ENCODE measurements at places on chromosomes 13 and 19.

DNA sequence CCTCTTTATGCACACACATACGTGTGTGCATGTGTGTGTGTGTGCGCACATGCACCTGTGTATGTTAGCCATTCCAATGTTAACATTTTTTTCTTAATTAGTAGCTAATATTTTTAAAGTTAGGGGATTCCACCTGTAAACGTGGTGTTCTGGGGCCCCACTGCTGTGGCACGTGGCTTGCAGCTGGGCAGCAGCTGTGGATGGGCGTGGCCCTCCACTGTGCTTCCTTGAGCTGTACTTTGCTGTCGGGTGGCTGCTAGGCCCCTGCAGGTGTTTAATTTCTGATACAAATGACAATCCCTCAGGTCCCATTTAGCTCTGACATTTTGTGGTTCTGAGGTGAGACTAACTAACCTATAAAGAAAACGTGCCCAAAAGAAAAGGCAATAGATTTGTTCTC, 58.9 kb upstream of the GJB6 start:
- no peak for DNase-seq

DNA sequence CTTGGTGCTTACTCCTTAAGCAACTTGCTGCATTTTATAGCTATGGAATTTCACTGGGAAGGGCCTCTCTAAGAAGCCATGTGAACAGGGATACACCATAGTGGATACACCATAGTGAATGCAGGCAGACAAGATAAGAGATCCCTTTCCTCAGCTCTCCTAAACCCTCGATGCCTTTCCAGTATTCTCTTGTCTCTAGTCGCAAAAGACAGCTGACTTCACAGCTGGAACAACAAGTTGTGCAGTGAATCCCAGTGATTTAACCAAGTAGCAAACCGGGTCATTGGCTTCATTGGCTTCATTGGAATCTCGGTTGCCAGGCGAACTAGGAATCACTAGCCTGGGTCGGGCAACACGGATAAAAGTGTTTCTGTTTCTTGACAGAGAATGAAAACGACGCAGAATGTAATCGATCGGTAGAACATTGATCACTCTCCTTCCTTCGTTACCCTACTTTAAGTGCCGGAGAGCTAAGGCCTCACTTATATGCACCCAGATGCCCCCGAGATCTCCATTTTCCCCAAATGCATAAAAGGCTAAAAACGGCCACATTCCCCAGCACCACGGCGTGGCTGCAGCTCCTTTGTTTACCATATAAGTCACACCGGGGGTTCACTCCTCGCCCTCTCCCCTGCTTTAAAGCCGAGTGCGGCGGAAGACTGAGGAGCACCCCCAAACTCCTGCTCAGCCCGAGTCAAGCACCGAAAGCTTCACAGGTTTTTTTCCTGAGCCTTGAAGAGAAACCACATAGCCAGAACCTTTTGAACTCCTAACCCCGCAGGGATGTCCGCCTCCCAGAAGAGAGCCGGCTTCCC, 674 bp downstream of the TRPC4 start:
- no peak for DNase-seq

- peak; percentile 82 for DNase-seq
Observed at GRCh38 chr13:106612688-106613087, 44.8 kb upstream of the ARGLU1 start.

DNA sequence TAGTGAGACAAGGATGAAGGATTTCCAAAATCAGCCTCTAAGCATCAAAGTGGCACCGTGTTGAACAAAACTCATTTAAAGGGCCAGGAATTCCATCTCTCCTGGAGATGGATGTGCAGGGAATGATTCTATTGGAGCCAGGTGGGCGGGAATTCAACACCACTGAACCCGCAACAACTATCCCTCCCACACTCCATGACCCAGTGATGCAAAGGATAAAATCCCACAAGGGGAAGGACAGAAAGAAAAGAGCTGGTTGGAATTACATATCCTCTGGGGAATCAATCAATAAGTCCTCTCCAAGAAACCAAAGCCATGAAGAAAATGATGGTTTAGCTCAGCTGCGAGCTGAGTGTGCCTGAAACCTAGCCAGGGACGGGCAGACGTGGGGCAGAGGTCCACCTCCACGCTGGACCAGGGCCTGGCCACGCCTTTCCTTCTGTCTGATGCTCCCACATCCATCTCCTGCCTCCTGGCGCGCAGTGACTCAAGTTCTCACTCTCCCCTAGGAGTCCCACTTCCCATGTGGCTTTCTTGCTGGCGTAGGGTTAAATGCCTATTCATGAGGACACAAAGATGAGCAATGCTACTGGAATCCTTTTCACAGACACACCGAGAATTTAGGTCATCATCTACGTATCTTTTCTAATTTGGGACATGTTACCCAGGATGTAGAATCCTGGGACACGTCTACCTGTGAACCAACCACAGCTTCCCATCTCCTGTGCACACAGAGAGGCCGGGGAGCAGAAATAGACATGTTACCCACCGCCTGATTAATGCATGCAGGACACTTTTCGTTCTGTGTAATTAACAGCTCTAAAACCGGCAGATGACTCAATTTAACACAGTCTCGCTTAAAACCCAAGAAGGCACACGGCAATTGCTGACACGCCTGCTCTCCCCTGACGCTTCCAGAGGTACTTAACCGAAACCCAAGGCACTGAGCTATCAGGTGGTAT, 48.6 kb downstream of the PEPD start:
- no peak for DNase-seq

DNA sequence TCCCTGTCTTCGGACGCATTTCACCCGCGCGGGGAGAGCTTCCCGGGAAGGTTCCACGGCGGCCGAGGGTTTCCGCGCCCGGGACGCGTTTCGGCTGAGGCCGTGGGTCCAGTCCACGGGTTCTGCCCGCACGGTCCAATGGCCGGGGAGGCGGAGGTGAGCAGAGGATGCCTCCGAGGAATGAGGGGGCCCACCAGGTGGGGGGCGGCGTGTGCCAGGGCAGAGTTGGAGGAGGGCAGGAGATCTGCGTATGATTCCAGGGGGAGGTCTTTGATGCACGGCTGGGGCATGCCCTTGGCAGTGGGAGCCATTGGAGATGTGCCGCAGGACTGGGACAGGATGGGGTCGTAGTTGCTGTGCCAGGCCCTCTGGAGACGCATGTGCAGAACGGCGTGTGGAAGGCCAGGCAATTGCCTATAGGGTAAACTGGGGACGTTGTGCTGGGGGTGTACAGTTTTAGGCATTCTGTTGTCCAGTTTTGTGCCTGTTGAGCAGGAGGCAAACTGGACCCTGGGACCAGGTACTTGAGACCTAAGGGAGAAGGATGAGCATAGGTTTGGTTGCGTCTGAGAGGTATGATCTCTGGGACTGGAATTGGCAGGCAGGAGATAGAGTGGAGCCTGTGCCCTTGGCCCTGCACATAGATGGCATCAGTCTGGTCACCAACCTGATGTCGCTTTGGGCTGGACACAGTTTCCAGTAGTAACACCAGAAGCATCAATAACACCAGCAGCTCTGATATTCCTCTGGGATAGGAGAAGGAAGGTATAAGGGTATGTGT, 751 bp downstream of the ZNF584 start:
- no peak for DNase-seq

- no peak for DNase-seq
Observed at GRCh38 chr19:35549879-35550523, 4.6 kb downstream of the TMEM147 start.

GRCh38 chr13:40271931-40272775, 394.3 kb downstream of the FOXO1 start:
- peak; percentile 91 for DNase-seq

DNA sequence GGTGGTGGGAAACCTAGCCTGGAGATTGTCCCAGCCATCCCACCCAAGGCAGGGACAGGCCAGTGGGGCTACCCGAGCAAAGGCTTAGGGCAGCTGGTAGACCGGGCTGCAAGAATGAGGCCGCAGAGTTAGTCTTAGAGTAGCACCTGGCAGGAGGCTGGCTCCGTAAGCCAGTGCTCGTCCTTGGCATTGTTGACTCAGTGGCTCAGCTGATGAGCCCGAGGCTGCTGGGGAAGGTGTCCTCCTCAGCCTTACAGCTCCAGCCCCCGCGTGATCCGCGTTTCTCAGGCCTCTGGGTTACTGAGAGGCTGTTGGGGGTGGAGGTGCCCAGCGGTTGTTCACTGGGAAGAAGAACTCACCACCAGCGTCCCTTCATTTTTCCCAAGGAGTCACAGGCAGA, 24.7 kb downstream of the PPP1R37 start:
- no peak for DNase-seq

GRCh38 chr13:36998624-36999041, 507 bp downstream of the ALG5 start:
- no peak for DNase-seq

- no peak for DNase-seq
Observed at GRCh38 chr19:1829958-1830357, 17.9 kb upstream of the ATP8B3 start.

- no peak for DNase-seq
Observed at GRCh38 chr19:58368561-58369360, 6.2 kb upstream of the ZNF497 start.

DNA sequence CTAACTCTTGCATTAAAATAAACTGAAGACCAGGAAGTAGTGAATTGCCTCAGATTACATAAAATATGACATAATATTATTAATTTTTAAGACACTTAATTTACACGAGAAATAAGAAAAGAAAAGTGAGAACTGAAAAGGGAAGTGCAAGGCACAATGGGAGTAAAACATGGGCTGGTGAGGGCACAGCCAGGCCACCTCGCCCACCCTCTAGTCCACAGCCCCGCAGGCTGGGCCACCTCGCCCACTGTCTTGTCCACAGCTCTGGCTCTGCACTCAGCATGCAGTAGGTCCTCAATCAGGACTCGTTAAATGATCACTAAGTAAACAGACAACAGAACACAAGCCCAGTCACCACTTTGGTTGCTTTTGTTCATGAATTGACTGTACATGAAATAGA, 67.8 kb upstream of the ARHGEF7 start:
- no peak for DNase-seq

- no peak for DNase-seq
Observed at GRCh38 chr19:45450012-45450333, 17.8 kb upstream of the FOSB start.

DNA sequence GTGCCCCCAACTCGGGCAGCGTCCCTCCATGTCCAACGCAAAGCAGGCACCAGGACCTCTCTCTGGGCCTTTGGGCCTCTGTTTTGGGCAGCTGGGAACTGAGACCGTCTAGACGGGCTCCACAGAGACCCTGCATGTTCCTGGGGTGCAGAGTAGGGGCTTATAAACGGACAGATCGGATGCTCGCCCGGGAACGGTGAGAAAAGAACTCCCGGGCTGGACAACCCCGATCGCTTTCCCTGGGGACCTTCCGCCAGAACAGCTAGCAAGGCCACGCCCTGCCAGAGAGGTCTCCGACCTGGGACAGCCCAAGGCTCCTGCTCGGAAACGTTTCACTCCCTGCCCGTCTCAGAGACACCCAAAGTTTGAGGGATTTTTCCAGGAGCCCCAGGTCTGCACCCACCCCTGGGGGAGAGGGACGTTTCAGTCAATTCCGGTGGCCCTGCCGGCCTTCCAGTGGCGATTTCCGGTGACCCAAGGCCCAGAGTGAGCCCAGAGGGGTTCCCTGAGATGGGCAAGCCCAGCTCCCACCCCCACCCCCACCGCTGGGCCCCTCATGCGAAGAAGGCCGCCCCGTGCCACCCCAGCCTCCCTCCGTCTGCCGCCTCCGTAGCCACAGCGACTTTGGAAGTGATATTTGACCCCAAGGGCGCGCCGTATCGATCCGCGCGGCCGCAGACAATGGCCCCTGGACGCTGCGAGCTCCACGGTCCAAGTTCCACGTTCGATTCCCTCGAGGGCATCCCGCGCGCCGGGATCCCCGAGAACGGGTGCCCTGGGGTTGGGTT, 1.7 kb downstream of the NR2F6 start:
- DNase-seq: peak; percentile 58

GRCh38 chr13:113298043-113298945, 1.3 kb downstream of the LAMP1 start:
- DNase-seq: no peak

- no peak for DNase-seq
Observed at GRCh38 chr19:3575260-3575741, 2.6 kb downstream of the HMG20B start.

- no peak for DNase-seq
Observed at GRCh38 chr13:41490371-41491015, 33.1 kb downstream of the RGCC start.

- no peak for DNase-seq
Observed at GRCh38 chr13:112573710-112574109, 14.2 kb downstream of the TUBGCP3 start.

DNA sequence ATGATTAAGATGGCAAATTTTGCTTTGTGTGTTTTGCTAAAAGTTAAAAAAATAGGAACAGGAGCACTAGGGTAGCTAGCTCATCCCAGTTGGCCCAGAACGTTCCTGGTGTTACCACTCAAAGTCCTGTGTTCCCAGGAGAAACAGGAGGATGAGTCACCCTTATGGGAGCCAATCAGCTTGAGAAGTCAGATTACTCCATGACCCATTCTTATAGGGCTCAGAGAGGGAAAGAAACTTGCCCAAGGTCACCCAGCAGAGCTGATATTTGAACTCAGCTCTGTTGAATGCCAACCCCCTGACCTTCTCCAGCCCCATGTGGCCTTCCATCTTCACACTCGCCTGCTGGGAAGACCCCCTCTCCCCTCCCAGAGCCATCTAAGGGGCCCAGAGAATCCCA, 13.0 kb downstream of the NMRK2 start:
- no peak for DNase-seq

DNA sequence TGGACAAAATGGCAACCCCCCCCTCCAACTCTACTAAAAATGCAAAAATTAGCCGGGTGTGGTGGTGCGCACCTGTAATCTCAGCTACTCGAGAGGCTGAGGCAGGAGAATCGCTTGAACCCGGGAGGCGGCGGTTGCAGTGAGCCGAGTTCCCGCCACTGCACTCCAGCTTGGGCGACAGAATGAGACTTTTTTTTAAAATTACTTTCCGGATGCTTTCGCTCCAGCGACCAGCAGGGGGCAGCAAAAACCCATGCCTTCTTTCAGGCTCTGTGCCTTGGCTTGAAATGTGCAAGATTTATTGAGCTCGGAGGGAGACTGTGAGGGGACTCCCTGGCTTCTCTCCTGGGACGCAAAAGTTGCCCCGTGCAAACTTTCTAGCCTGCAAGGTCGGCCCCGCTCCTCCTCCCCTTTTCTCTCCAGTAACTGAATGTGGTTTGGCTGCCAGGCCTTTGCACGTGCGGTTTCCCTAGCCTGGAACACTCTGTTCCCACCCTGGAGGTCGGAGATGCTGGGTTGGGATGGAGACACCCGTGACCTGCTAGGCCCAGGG, 61.4 kb upstream of the NFIC start:
- DNase-seq: peak; percentile 32

GRCh38 chr19:17830567-17831418, 9.5 kb upstream of the INSL3 start:
- DNase-seq: peak; percentile 47

All from tibial nerve (tissue), 4 donors.